ENCODE measurements at places on chromosomes 4 and X.

- DNase-seq: no peak
Observed at GRCh38 chr4:89640620-89641366, 196.2 kb downstream of the SNCA start.

DNA sequence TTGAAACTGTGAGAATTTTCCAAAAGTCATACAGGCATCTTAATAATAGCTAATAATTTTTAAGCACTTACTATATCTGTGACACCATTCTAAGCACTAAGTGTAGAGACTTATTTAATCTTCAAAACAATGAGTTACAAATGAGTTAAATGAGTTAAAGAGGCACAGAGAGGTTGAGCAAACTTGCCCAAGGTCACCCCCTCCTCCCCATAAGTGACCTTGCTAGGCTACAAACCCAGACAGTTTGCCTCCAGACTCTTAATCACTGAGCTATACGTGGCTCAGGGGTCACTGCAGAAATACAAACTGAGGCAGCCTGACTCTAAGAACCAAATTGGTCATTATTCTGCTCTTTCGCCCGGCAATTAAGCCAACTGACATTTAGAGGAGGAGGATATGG is 15.5 kb downstream of the CTPS2 start:
- no peak for DNase-seq

DNA sequence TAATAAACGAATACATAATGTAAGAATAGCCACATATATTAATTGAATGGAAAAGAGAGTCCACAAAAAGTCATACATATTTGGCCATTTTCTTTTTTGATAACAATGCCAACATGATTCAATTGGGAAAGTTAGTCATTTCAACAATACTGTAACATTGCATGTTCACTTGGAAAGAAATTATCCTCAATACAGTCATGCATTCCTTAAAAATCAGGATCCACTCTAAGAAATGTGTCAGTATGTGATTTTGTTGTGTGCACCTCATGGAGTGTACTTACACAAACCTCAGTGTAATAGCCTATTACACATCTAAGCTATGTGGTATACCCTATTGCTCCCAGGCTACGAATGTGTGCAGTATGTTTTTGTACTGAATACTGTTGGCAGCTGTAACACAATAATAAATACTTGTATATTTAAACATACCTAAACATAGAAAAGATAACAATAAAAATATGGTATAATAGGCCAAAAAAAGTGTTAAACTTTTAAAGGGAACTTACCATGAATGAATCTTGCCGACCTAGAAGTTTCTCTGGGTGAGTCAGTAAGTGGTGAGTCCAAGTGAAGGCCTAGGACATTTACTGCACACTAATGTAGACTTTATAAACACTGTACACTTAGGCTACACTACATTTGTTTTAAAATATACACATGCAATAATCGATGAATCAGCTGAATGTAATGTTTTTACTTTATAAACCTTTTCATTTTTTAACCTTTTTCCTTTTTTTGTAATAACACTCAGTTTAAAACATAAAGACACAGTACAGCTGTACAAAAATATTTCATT is 806.8 kb downstream of the PCDH18 start:
- no peak for DNase-seq

DNA sequence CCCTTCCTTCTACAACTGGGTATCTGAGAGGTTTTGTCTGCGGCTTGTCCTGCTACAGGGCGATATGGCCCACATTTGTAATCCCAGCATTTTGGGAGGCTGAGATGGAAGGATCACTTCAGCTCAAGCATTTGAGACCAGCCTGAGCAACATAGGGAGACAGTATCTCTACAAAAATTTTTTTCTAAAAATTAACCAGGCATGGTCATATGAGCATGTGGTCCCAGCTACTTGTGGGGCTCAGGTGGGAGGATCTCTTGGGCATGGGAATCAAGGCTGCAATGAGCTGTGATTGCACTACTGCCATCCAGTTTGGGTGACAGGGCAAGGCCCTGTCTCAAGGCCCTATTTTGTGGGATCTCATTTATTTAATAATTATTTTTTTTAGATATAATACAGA is 420.6 kb upstream of the PABPC4L start:
- no peak for DNase-seq

DNA sequence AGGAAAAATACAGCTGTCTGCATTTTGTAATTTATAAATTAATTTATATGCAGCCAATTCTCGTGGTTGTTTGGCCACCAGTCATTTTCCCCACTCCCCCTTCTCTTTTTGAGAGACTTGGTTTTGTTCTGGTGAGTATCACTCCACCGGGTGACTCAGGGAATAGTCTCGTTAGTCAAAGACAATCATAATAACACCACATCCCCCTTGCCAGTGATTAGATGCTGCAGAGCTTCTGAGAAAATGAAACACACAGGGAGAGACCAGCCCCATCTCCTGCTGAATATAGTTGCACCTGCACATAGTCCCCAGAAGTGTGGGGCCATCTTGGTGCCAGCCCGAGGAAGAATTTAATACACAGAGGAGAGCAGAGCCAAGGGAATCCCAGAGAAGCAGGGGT is 8.0 kb upstream of the FNIP2 start:
- DNase-seq: no peak
